ENCODE measurements at places on chromosomes 6 and 20.

DNA sequence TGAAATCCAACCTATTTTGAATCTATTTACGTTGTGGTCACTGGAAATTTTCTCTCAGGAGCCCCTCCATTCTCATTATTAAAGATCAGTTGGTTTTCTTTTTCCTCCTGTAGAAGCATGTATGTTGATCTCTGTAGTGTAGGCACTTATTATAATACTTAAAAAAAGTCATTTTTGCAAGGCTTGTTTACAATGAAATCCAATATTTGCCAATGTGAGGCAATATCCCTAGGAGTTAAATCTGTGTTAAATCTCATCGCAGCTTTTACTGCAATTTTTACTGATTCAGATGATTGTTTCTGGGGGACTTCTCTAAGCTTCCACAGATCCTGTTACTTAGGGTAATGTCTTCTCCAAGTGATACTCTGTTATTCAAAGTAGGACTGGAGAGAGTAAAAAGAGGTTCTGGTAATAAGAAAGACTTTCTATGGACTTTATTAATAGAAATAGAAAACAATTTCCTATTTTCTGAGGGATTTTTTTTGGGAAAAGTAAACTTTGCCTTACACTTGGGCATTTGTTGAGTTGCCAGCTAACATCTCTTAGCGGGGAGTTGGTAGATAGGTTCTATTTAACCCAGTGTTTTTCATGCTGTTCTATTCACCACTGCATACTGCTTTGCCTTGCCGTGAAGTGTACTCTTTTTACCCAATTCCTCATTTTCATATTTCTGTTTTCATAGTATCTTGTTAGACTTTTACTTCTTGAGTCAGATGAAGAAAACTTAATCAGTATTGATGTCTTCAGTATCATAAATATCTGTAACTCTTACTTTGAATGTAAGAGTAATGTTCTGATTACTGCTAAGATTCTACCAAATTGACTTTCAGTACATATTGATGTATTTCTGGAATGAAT lies 48.6 kb downstream of the CDKAL1 start:
- no peak for DNase-seq

DNA sequence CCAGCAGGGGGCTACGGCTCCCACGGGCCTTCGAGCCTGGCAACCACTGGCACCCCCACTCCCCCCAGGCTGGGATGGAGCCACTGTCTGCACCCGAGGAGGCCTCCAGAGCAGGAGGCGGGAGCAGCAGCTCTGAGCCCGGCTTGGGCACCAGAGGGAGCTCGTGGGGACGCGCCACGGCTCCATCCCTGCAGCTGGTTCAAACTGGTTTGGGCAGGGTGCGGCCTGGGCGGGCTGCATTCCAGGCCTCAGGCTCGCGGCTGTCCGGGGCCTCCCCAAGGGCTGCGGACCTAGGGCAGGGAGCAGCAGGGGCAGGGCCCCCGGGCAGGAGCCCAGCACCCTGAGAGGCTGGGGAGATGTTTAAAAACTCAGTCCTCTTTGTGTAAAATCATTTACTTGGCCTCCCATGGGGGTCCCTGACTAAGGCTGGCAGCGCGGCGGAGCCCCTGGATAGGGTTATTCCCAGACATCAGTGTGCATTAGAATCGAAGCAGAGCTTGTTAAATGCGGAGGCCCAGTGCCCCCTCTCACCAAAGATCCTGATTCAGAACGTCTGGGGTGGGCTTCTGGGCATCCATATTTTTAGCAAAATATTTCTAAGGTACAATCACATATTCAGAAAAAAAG lies 4.1 kb upstream of the BCAS4 start:
- peak; percentile 75 for DNase-seq

DNA sequence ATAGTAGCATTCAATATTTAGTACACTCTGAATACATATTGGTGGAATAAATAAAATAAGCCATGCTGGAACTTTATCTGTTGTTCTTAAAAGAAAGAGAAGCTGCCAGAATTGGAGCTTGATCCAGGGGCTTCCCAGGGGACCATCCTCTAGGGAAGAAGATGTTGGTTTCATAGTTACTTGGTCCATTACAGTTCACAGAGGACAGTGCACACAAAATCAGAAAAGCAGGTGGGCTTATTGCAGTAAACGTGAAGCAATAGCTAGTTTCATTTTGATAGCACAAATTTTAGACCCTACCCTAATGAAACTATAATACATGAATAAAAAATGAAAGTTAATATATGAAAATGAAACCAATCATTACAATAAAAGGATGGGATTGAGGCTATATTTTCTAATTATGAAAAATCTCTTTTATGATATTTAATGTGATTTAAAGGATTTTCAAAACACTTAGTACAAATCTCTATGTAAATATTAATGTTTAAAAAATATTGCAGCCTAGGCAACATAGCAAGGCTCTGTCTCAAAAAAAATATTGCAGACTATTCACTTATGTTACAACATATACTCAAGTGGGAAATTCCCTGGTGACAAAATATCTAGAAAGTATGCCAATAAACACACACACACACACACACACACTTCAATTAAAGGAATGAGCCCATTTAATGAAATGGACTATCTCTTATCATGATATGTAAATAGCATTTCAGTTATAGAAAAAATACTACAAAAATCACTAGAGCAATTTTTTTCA lies 227.0 kb upstream of the MARCKS start:
- no peak for DNase-seq

- no peak for DNase-seq
Observed at GRCh38 chr6:89669002-89669401, 30.5 kb upstream of the LYRM2 start.

- DNase-seq = no peak
Observed at GRCh38 chr20:62273416-62273815, 29.4 kb upstream of the ADRM1 start.

GRCh38 chr6:23414051-23414445 lies 712.0 kb upstream of the NRSN1 start:
- DNase-seq = no peak
